Airway epithelial cell (primary cell): ENCODE measurements at places on chromosomes 3 and 15. TPM values are rescaled to one million over a fixed set of nuclear protein-coding genes. Genes with fewer than 3 reads are reported as not detected.

SLC15A2 gene
- total RNA-seq, result 1.1 and 3.0 TPM in 2 replicates

DLL4 gene
- total RNA-seq, result 0.35 TPM in 1 of 2 replicates, not detected in the other

LRRK1 gene
- total RNA-seq, result 5.5 and 7.0 TPM in 2 replicates

FAIM gene
- total RNA-seq, result 8.1 and 9.2 TPM in 2 replicates

GOLGA6D gene
- total RNA-seq, result not detected in 2 replicates

CLDN11 gene
- total RNA-seq, result 2.8 and 3.0 TPM in 2 replicates

CPB1 gene
- not detected in 2 replicates for total RNA-seq

MB21D2 gene
- total RNA-seq, result 4.7 and 5.1 TPM in 2 replicates

HTR3E gene
- not detected in 2 replicates for total RNA-seq

PDZRN3 gene
- 2.3 and 4.3 TPM in 2 replicates for total RNA-seq

RTP3 gene
- total RNA-seq, result not detected in 2 replicates

PLSCR1 gene
- total RNA-seq, result 38.1 and 40.6 TPM in 2 replicates

ABHD14A gene
- total RNA-seq, result 10.4 and 12.2 TPM in 2 replicates

REC114 gene
- not detected in 2 replicates for total RNA-seq

SPINK8 gene
- total RNA-seq, result not detected in 2 replicates

CYP19A1 gene
- not detected in 2 replicates for total RNA-seq

IL17RC gene
- total RNA-seq, result 42.2 and 42.7 TPM in 2 replicates
